Activated CD4-positive, alpha-beta T cell treated with anti-CD3 and anti-CD28 coated beads for 1 hour (primary cell): ENCODE measurements at places on chromosomes 11 and 22.

DNA sequence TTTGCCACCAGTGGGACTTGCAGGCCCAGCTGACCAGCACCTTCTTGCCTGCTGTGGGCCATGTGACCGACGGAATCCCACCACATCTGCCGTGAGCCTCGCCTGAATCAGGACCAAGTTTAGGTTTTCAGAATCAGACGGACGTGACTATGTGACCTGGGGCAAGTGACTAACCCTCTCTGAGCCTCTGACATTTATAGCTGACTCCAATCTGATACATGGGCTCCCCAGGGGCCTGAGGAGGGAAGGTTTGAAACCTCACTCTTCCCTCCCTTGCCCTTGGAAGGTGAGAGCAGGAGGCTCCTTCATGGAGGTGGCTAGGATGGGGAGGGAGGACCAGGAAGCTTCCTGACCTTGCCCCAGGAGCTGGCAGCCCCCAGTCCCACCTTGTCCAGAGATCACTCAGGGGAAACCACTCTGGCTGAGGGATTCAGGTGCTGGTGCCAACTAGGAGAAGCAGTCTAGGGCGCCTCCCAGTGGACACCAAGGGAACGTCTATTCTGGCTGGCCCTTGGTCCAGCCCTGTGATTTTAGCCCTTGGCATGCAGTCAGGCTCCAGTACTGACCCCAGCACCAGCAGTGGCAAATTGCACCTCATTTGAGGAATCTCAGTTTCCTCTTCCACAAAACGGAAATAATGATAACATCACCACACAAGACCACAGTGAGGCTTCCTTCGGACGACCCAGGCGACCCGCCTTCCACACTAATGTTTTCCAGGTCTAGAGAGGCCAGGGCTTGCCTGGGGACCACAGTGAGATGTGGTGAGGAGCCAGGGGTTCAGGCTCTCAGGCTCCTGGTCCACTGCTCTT is 47.2 kb upstream of the SYT7 start:
- no peak for DNase-seq

- DNase-seq: no peak
Observed at GRCh38 chr22:20448630-20449029, 11.0 kb upstream of the SCARF2 start.

- DNase-seq: no peak
Observed at GRCh38 chr11:123796226-123796625, 9.9 kb downstream of the OR6M1 start.

GRCh38 chr11:131511794-131512193 is 141.4 kb downstream of the NTM start:
- DNase-seq: no peak

DNA sequence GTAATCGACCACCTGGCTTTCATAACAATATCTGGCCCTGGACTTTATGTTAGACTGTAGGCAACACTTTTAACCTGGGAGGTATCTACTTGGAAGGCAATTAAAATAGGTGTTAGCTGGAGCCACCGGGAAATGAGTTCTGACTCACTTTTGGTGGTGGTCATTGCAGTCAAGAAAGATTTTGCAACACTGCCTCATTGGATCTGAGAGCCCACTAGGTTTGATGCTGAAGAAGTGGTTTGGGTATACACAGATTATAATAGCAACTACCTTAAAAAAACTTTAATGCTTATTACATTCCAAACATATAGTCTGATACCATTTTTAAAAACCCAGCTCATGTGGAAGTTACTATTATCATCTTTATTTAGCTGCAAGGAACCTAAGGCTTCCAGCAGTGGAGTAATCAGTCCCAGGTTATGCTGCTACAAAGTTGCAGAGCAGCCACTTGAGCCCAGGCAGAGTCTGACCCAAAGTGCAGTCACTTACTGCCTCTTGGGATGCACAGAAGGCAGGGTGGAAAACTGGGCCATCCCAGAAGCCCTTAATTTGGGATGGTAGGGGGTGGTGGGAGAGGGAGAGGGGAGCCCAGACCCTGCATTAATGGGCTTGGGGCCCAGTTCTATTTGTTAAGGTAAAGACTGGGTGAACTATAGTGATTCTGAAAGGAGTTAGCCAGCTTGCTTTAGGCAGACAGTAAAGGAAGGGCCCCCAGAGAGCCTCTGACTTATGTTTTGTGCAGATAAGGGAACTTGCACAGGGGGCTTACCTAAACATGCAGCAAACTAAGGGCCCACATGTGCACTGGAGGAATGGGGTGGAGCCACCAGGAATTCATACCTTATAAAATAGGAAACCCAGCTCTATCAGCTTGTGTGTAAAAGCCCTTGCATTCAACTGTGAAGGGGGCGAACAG is 149.4 kb downstream of the SNX19 start:
- DNase-seq: no peak

- no peak for DNase-seq
Observed at GRCh38 chr22:37797874-37798500, 9.7 kb upstream of the GCAT start.

DNA sequence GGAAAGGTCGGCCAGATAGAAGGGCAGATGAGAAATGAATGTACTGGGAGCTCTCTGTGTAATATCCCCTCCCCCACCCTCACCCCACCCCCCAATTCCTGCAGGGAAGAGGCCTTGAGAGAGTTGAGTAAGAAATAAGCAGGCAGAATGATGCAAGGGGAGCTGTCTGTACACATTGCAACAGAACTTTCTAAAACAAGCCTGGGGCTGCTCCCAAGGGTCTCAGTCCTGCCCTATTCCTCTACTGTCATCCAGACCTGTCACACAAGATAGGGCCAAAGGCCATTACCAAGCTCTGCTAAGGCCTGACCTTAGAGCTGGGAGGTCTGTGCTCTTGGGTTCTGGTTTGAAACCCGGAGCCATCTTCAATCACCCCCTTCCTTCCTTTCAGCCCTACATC is 5.7 kb upstream of the DGAT2 start:
- no peak for DNase-seq

GRCh38 chr11:35678471-35678870 is 15.9 kb downstream of the TRIM44 start:
- no peak for DNase-seq

DNA sequence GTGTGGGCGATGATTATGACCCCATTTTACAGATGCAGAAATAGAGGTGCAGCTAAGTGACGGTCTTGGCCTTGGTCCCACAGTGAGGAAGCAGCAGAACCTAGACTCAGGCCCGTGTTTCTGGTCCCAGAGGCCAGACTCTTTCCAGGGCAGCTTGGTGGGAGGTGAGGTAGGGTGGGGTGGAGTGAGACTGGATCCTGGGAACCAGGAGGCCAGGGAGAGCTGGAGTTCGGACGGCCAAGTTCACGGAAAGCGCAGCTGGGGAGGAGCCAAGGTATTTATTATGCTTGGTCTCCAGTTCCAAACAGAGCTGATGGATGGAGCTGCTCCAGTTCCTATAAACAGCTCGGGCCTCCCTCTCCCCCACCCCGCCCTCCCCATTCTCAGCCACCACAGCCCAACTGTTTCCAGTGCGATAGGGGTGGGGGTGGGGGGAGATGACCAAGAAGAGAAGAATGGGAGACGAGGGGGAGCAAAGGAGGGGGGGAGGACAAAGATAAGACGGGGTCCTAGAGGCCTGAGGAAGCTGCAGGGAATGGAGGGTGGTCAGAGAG is 16.2 kb downstream of the LRRC32 start:
- no peak for DNase-seq

DNA sequence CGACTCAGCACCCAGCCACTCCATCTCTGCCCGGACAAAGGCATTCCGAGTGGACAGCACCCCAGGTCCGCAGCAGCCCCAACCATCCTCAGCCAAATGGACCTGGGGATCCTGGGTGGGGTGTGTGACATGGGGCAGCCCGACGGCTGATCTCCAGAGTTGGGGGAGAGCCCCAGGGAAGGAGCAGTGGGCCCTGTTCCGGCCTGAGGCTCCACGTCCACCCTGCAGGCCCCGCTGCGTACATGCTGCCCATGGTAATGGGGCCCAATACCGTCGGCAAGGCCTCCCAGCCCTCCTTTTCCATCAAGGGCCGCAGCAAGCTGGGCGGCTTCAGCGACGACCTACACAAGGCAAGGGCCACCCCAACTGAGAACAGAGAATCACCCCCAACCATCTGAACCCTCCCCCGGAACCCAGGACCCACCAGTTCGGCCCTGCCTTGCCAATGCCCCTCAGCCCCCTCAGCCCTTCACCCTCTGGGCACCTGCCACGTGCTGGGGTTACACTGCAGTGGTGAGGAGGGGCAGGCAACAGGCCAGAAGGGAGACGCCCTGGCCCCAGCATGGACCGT is 5.4 kb downstream of the SCGB1C1 start:
- DNase-seq: peak; percentile 6

- no peak for DNase-seq
Observed at GRCh38 chr11:126466236-126467045, 111.0 kb downstream of the ST3GAL4 start.

- DNase-seq: no peak
Observed at GRCh38 chr22:49094151-49094550, 733.5 kb downstream of the BRD1 start.

DNA sequence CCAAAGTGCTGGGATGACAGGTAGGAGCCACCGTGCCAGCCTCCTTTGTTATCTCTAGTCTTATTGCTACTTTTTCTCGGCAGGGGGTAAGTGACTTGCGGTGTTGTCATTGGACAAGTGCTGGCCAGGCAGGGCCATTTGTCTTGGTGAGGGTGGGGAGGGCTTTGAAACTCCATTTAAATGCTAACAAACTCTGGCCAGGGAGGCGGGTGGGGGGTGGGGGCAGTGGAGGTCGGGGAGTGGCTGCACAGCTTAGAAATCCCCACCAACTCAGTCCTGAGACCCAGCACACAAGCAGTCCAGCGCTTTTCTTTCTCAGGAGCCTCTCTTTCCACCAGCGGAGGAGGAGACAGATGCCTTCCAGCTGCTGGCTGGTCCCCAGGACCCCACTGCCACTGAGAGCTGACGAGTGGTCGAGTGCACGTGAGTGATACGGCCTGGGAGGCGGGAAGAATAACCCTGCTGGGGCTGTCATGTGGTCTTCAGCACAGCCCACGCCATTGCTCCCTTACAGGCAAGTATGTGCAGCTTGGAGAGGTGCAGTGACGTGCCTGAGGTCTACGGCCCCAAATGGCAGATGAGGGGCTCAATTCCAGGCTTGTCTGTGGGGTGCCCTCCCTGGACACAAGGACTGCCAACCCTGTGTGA is 24.2 kb upstream of the OSBPL5 start:
- DNase-seq: no peak

GRCh38 chr22:29121124-29121523 is 48.3 kb downstream of the KREMEN1 start:
- no peak for DNase-seq

- no peak for DNase-seq
Observed at GRCh38 chr11:12287009-12287373, 90.4 kb upstream of the PARVA start.

- DNase-seq: no peak
Observed at GRCh38 chr22:26615149-26615548, 2.7 kb downstream of the CRYBB1 start.

DNA sequence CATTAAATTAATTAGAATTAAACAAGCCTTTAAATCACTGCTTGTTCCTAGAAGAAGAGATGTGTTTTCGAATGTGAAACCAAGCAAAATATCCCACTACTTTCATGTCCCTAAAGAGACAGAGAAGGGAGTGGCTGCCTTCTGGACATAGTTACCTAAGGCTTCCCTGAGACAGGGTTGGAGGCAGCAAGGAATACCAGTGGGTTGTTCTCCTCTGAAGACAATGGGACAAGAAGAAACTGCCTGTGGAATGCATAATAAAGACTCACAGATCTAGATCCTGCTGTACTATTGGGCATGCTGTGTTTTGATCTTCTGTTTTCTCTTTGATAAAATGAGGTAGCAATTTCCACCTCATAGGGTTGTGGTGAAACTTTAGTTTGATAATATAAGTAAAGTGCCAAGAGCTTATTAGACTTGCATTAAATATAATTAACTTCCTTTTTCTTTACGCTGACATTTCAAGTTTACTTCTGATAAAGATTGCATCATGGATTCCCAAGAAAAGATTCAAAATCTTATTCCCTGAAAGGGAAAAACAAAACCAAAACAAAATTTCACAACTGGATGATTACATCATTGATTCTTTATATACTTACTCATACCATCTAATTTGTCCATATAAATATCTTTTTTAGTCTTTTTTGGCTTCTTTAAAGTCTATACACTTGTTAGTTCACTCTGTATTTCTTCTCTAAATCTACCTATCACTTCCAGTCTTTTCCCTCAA is 621.3 kb downstream of the ETS1 start:
- DNase-seq: no peak
